ENCODE measurements at places on chromosomes 12 and 14.

DNA sequence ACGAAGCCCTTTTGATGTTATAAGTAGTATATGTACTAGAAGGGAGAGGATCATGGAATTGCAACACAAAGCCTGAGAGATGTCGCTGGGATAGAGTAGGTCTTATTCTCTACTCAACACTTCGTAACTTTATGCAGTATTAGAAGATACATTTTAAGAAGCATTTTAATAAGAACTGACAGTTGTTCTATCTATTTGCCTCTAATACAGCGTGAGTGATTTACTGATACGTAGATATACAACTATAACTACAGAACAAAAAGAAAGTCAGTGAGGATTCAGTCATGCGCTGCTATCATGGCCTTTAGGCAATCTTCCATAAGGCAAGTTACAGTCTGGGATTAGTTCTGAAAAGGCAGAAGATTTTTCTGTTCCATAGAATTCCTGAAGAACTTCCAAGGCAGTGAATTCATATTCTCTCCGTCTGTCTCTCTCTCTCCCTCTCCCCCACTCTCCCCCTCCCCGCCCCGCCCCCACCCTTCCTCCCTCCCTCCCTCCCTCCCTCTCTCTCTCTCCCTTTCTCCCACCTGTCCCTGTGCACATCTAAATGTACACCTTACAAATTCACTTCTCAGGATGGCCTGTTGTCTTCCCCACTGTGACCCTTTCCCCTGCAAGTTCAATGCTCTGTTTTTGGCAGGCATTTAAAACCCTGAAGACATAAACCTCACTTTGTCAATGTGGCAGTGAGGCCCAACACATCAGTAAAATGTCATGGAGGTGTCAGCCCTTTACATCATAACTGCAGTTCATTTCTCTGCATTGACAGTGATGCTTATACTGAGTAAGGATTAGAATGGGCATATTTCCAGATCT lies 470.6 kb downstream of the EGLN3 start:
- no peak for DNase-seq

DNA sequence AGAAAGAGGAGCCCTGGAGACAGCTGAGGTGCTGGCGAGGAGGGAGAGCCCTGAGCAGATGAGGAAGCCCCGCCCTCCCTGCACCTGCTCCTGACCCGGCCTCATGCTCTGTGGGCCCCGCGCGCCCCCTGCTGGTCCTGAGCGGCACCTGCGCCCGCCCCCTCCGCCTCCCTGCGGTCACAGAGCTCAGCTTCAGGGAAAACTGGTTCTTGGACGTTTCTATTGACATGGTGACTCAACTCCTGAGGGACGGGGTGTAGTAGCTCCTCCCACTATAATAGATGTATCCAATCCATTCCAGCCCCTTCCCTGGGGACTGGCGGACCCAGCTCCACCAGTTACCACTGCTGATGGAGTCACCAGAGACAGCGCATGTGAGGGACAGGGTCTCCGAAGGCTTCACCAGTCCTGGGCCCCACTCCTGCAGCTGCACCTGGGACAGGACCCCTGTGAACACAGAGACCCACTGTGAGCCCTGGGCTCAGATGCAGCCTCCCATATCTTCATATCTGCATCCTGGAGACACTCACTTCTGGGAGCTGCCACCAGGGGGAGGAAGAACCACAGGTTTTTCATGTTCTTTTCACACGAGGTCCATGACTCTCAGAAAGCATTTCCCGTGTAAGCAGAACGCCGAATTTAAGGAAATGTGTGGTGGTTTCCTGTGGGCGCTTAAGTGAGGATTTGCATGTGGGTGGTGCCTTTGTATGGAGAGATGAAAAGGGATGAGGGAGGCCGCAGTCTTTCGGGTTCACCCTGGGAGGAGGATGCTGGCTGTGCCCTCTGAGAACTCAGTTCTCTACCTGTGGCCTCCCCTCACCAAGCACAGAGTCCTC lies 1346.4 kb downstream of the TMEM121 start:
- no peak for DNase-seq

DNA sequence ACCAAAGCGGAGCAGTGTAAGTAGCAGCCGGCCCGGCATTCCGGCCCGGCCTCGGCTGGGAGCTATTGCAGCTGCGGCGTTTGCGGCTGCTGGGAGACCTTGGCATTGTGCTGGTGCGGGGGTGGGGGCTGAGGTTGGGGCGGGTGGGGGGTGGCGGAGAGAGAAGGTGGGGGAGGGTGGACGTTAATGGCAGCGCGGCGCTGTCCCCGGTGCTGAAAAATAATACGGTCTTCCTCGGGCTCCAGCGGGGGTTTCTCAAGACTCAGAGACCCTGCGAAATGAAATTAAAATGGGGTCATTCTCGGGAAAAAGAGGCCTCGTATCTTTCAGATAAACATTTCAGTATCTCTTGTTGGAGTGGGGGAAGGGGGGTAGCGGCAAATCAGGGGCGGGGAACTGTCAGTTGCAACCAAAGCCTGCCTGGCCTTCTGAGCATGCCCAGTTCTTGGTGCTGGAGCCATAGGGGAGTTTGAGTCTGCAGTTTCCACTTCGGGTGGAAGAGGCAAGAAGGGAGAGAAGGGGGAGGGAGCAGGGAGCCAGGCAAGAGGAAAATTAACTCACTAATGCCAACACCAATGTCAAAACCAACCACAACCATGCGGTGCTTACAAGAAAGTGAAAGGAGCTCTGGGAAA lies 414 bp downstream of the UNC79 start:
- DNase-seq, result peak; percentile 65

- DNase-seq, result no peak
These were observed 281.6 kb downstream of the ITPR2 start for GRCh38 chr12:26551385-26551784.

DNA sequence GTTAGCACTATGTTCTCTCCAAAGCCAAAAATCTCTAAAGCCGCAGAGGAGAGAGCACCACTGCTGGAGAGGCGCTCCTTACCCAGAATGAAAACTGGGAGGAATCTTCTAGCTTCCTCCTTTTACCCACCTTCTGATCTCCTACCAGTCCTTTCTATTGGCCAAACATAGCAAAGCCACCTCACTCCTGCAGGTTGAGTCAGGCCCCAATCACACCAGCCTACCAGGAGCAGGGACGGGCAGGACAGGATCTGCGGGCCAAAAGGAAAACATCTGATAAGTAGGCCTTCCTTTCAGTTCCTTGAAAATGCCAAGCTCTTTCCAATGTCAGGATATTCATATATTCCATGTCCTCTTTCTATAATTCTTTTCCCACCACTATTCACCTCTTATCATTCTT lies 197.7 kb upstream of the CNOT2 start:
- no peak for DNase-seq

- no peak for DNase-seq
These were observed 53.0 kb downstream of the CDK17 start for GRCh38 chr12:96347130-96347699.

GRCh38 chr14:56137453-56137807 lies 19.2 kb downstream of the PELI2 start:
- no peak for DNase-seq

DNA sequence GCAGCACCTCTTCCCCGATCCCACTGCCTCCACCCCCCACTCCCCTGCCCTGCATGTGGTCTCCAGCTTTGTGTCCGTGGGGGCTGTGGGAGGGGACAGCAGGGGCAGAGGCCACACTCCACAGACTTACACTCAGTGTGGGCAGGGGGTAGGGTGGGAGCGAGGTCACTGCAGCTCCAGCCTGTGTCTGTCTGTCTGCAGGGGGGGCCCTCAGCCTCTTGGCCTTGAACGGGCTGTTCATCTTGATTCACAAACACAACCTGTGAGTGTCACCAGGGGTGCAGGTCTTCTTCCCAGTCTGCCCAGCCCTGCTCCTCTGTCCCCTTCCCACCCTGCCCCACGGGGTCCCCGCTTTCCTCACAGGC lies 6.5 kb downstream of the NOC4L start:
- no peak for DNase-seq

- DNase-seq, result no peak
These were observed 134.2 kb upstream of the HIF1A start for GRCh38 chr14:61561104-61561503.

- DNase-seq, result no peak
These were observed 69.9 kb upstream of the AVPR1A start for GRCh38 chr12:63220921-63221320.

DNA sequence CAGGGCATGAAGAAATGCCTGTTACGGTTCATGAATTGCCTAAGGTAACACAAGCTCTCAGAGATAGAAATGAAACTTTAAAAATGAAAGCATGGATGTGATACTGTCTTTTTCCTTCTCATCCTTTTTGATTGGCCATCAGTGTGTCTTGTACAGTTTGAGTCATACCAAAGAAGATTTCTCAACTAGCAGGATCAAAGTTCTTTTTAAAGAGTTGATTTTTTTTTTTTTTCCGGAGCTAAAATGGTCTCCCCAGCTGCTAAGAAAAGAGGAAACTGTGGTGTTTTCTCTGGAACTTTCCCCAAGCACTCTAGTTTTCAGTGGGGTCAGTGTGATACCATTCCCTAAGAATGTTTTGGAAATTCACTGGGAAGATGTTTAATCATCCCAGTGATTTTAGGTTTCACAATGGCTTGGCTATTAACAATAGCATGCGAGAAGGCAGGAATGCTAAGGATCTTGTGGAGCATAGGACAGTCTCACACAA lies 105.0 kb downstream of the ETNK1 start:
- peak; percentile 5 for DNase-seq

DNA sequence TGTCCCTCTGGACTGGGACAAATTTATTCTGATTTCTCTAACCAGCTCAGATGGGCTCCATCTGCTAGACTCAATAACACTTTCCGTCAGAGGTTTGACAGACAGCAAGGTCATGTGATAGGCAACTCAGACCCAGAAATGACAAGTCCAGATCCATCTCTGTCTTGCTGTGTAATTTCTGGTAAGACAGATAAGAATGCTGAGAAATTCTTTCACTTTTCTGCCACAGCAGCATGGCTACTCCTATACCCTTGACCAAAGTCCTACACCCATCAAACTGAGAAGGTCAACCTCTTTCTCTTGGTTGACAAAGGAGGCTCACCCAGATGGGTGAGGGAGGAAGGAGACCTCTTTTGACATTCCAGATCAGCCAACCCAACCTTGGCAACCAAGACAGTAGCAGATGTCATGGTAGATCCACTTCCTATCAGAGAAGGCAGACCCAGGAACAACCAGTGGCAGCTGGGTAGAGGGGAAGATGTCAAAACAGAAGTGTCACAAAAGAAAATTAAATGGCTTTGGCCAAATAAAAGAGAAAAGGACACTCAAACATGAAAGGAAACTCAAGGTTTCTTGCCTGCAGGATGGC lies 36.9 kb upstream of the PRKAB1 start:
- DNase-seq, result no peak

- no peak for DNase-seq
These were observed 199.6 kb upstream of the TMEM260 start for GRCh38 chr14:56379956-56380355.

DNA sequence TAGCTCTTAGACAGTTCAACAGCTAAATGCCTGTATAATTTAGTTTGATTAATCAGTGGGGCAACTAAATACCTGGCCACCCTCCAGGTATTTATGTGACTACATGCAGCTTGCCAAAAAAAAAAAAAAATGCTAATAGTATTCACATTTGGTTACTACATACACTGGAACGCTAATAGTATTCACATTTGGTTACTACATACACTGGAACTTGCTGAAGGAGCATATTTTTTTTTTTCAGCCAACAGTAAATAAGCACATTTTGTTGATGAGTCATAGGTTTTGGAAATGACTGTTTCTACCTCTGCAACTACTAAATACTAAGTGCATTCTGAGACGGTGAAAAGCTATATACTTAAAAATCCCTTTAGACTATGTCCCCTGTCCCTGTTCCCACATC lies 1172.3 kb downstream of the LRFN5 start:
- DNase-seq, result no peak

GRCh38 chr14:88029500-88029899 lies 24.6 kb downstream of the GPR65 start:
- DNase-seq, result no peak

- peak; percentile 64 for DNase-seq
These were observed 65.8 kb downstream of the RIC8B start for GRCh38 chr12:106840243-106840642.

GRCh38 chr12:5592310-5592709 lies 160.4 kb downstream of the NTF3 start:
- no peak for DNase-seq

GRCh38 chr14:69841656-69842055 lies 37.6 kb upstream of the SMOC1 start:
- no peak for DNase-seq
